Naive thymus-derived CD4-positive, alpha-beta T cell (primary cell): ENCODE measurements at places on chromosomes 1 and 21.
A peak's percentile ranks its signal among the peaks of the same experiment; 100 is the strongest.

- no peak for DNase-seq
Observed at GRCh38 chr1:236164273-236164672, 21.9 kb downstream of the GPR137B start.

GRCh38 chr1:45014321-45015028 is 2.4 kb downstream of the UROD start:
- DNase-seq = peak; percentile 80

DNA sequence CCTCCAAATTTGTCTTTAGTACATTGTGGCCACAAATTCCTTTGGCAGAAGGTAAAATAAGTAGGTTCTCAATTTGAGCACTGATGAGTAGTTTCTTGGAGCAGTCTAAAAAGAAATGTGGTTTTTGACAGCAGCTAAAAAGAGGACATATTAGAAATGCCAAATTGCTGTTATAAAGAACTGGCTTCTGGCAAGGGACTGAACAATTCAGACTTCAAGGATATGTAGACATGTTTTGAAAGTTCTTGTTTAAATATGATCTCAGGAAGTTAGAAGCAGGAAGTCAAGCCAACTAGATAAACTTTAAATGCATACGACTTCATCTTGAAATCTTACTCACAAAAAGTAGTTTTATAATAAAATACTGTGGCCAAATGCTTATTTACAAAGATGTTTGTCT is 18.8 kb downstream of the C1orf52 start:
- DNase-seq = peak; percentile 15

DNA sequence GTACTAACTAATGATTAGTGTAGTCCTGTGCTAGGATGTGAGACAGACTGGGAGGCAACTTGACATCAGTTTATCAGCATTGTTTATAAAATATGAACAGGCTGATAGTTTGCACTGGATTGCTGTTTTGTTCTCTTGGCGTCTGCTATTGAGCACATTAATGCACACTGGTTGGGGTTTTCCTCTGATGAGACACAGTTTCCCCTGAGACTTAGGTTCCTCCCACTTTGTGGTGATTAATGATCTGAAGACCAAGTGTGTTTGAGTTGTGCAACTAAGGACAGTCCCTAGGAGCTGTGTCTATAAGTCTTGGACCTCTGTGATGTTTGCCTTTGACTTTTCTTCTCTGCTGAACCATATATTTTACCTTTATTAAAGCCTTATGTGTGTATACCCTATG is 1015.4 kb downstream of the AMY1C start:
- no peak for DNase-seq

- DNase-seq = no peak
Observed at GRCh38 chr1:109877317-109877771, 33.3 kb upstream of the CSF1 start.

GRCh38 chr1:116726872-116727820 is 27.1 kb upstream of the CD2 start:
- DNase-seq = no peak

DNA sequence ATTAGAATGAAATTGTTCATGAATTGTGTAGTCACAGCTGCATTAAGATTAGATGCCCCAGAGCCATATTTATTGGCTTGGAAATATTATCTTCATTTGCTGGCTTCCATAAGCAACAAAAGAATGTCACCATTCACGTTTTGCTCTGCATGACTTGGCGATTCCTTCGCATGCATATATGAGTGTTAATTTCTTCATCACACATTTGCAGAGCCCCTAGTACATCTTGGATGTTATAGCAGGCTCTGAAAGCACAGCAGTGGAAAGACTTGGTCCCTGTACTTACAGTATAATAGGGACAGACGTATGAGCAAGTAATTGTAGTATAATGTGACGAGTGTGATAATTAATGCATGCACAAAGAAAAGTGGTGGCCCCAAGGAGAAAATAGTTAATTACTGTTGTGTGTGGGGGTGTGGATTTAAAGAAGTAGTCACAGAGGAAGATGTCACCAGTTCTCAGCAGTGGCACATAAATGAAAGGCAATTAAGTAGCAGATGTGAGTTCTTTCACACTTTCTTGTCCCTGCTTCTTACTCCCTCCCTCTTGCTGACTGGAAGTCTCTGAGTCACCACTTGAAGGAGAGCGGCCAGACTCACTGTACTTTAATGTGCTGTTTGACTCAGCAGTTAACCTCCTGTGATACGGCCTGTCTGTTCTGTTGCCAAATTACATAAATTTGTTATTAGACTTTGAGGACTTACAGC is 21.0 kb downstream of the S100A10 start:
- DNase-seq = no peak

DNA sequence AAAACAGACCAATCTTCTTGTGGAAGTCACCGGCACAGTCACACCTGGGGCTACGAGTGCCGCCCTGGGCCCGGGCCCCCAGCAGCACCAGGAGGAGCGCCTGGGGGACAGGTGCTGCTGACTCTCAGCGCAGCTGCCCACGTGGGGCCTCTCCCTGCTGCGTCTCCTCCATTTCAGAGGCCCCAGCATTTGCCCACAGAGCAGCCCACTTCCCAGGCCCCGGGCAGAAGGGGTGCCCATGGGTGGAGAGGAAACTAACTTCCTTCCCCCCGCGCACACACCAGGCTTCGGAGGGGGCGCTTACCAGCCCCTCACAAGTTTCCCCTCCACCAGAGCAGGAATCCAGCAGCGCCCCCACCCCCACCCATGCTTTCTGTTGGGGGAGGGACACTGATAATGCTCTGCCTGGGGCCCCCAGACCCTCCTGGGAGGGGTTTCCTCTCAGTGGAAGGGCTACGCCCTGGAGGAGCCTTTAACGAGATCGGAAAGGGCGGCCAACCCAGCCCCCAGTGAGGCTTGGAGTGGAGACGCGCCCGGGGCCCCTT is 440 bp downstream of the TNFRSF25 start:
- DNase-seq = peak; percentile 49

DNA sequence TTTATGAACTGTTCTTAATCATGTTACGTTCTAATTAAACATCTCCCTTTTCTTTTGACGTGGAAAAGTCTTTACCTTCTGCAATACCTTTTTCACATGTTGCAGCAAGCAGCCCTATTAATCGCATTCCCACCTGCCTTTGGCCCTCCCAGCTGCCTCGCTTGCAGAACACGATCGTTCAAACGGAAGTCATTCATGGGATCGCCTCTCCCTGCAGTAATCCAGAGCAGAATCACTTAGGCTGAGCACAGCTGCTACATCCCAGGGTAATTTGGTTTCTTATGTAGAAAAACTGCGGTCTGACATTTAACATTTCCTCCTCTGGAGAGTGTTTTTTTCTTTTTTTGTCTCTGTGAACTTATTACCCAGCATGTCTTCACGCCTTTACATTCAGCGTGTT is 206.3 kb downstream of the KIF26B start:
- no peak for DNase-seq

DNA sequence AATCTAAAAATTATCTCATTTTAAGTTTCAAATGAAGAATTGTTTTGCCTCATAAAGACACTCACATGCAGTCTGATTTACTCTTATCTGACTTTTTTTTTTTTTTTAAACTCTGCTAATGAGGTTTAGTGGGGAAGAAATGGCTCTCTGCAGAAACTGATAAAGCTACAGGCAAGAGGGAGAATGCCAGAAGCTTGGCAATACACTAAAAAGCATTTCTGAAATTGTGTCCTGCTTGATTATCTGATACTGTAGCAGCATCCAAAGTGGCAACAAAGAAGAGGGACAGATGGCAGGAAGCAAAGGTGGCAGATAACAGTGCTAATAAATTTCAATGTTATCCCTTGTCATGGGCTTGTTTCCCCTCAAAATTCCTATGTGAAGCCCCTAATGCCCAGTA is 1744.9 kb downstream of the NCAM2 start:
- DNase-seq = no peak

DNA sequence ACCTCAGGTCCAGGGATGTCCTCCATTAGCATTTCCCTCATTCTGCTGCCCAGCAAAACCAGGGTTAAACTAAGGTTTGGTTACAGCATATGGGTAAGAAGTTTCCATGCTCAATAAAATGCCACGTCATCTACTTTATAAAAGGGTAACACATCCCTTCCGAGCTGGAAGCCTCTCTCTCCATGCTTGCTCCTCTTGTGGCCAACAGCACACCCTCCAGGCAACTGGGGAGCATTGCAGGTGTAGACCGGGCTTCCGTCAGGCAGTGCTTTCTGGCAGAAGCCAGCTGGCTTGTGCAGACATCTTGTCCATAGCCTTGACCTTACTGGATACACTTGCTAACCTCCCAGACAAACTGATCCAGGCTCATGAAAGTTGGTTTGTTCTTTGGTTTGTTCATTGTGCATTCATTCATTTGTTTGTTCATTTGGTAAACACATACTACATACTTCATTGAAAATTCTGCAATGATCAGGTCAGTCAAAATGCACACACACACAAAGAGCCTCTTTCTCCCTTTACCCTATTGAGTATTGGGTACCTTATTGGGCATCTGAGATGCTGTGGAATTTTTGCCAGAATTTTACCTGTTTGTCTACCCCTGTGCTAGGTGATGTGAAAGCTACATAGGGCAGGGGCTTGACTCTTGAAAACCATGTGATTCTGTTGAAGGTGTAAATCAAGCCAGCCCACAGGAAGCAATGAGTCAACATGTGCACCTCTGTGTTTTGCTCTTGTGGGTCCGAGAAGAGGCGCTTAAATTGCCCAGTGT is 422.8 kb downstream of the CAMTA1 start:
- no peak for DNase-seq

DNA sequence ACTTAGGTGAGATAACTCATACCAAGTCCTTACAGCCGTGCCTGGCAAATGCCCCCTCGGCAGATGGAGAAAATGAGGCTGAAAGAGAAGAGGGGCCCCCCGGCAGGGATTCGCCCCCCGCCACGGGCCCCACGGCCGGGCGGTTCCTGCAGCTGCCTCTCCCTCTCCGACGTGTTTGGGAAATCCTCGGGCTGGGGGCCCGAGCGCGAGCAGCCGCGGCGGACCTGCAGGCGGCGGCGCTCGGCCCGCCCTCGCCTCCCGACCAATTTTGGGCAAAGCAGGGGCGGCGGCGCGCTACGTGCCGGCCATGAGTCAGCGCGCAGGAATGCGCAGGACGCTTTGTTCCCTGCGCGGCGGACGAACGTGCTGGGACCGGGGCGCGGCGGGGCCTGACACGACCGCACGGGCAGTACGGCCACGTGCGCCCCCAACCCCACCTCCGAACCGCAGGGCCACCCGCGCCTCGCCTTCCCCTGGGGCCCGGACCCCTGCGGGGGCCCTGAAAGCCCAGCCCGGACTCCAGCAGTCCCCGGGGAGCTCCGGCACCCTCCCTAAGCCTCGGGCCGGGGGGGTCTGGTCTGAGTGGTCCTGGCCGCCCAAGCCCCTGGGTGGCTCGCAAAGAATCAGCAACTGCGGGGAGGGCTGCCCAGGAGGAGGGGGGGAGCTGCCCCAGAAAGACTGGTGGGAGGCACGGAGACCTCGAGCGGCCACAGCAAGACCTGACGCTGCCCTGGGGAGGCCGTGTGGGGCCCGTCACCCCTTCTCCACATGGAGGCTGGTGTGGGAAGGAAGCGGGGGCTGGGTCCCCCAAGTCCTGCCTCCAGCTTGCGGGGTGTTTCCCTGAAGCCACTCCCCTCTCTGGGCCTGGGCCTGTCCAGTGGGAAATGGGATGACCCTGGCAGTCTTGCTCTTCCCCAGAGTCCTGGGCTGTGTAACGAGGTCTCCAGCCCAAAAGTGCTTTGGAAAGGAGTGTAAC is 11.9 kb upstream of the EDN2 start:
- DNase-seq = no peak

DNA sequence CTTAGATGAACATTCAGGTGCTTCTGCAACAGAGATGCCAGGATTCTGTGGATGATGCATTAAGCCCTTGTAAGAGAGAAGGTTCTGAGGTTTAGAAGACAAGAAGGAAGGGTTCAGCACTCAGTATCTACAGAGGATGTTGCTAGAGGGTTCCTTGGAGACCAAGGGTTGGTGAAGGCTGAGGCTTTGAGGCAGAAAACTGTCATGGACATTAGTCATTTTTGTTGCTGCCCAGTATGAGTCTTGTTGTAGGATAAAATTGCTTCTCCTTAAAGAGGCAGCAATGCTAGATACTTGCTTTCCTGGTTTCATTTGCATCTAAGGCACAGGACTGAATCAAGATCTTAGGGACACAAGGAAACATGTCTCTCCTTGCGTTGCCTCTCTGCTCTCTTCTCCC is 319.4 kb upstream of the NFIA start:
- DNase-seq = no peak

DNA sequence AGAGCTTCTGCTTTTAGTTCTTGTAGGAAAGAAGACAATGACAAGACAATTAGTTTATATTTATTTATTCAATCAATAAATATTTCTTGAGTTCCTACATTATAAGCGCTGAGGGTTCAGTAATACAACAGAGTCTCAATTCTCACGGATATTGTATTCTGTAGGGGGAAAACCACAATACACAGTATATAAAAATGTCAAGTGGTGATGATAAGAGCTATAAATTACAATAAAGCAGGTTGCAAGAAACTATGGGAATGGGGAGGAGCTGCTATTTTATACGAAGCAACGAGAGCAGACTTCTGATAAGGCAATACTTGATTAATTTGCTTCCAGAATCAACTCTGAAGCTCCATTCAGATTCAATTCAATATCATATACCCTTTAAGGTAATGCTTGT is 10.6 kb upstream of the XCL1 start:
- DNase-seq = no peak

- DNase-seq = no peak
Observed at GRCh38 chr1:155947741-155948140, 6.3 kb downstream of the RXFP4 start.
